CD14-positive monocyte (primary cell): ENCODE measurements at places on chromosomes 16 and 17. TPM values are rescaled to one million over a fixed set of nuclear protein-coding genes. Genes with fewer than 3 reads are reported as not detected.

DNA sequence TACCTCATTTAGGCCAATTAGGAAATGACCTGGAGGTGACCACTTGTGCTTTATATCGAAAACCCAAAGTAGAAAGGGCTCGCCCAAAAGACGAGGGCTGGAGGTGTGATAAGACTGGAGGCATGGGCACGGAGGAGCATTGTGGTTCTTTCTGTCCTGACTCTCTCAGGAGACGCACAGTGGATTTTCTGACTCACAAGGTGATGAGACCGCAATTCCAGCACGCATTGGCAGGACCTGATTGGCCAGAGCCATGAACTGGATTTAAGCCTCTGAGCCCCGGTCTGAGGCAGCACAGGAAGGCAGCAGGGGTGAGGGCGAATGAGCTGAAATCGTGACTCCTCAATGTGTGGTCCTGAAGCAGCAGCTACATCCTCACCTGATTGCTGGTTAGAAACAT, 559.1 kb upstream of the SALL1 start:
- H3K27me3 ChIP-seq = no peaks in the 10 kb centered on the region
- H3K4me1 ChIP-seq = no peaks in the 10 kb centered on the region
- no peak overlapping the region for H3K27ac ChIP-seq
- no peaks in the 10 kb centered on the region for H3K36me3 ChIP-seq
- no peak overlapping the region for H3K4me3 ChIP-seq

- peaks cover 87% of the 10 kb centered on the region for H3K36me3 ChIP-seq
- H3K4me3 ChIP-seq = no peak overlapping the region
- no peaks in the 10 kb centered on the region for H3K27me3 ChIP-seq
- H3K27ac ChIP-seq = no peak overlapping the region
- no peaks in the 10 kb centered on the region for H3K4me1 ChIP-seq
These were observed 30.4 kb downstream of the CACNG1 start for GRCh38 chr17:67074781-67075180.

DNA sequence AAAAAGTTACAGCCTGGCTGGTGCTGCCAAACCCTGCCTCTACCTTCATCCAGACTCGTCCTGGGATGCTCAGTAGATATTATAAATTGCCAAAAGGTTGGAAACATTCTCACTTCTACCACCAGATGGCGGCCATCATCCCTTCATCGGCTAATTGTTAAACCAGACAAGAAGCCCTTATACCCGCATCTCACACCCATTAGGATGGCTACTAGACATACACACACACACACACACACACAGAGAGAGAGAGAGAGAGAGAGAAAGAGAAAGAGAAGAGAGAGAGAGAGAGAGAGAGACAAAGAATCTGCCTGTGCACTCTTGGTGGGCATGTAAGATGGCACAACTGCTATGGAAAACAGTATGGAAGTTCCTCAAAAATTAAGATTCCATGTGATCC, 15.0 kb upstream of the SCIMP start:
- H3K27me3 ChIP-seq = no peaks in the 10 kb centered on the region
- H3K4me1 ChIP-seq = peaks cover 7% of the 10 kb centered on the region
- H3K4me3 ChIP-seq = no peak overlapping the region
- DNase-seq = peak; percentile 51
- no peaks in the 10 kb centered on the region for H3K36me3 ChIP-seq

- H3K27ac ChIP-seq = no peak overlapping the region
- DNase-seq = no peak
- no peaks in the 10 kb centered on the region for H3K27me3 ChIP-seq
- no peaks in the 10 kb centered on the region for H3K4me1 ChIP-seq
- H3K4me3 ChIP-seq = no peak overlapping the region
These were observed 88.5 kb downstream of the MRC2 start for GRCh38 chr17:62715882-62716390.

The CES4A gene
- polyA plus RNA-seq = 30.0 and 47.6 TPM in 2 replicates
